ENCODE measurements at places on chromosomes 7 and 10.

GRCh38 chr7:133795068-133795665, 332.0 kb upstream of the LRGUK start:
- DNase-seq, result no peak

DNA sequence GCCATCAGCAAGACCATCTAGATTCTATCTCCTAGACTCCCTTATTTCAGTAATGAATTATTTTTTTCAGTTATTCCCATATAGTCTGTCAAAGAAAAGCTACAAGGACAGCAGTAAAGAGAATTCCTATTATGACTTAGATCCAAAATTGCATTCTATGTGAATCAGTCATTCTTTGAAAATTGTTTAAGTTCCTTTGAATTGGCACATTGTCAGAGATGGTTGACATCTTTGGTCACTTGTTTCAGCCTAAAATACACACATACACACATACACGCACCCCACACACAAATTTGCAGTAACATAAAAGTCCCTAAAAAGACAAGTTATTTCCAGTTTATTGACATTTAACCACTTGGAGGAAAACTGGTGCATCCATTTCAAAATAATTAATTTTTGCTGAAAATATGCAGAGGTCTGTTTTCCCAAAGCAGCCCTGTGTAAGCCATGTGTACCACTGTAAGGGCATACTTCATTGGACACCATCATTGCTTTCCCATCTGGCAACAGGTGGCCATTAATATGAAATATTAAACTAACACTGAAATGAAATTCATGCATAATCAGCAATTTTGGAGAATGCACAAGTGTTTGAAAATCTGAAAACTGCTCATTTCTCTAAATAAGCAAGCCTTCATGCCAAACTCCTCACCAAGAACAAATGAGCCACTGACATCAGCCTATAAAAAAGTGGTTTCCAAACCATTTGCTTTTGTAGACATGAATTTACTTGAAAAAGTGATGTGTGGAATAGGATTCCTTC, 121.7 kb upstream of the COL1A2 start:
- DNase-seq, result no peak

GRCh38 chr10:59060852-59061251, 115.6 kb upstream of the PHYHIPL start:
- no peak for DNase-seq

DNA sequence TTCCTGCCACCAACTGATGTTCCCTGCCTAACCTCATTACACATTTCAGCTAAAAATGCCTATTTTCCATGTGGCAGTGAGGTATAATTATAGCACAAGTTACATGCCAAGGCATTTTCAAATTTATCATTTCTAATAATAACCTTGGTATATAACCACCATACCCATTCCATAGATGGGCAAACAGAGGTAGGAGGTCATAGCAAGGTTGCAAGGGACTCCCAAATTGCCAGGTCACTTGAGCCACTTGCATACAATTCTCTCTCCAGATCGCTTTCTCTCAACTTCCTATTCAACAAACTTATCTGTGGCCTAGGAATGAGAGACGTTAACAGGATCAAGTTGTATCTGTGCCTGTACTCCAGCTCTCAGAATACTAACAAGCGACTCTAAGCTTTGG, 108.3 kb downstream of the ATXN7L1 start:
- DNase-seq, result no peak

DNA sequence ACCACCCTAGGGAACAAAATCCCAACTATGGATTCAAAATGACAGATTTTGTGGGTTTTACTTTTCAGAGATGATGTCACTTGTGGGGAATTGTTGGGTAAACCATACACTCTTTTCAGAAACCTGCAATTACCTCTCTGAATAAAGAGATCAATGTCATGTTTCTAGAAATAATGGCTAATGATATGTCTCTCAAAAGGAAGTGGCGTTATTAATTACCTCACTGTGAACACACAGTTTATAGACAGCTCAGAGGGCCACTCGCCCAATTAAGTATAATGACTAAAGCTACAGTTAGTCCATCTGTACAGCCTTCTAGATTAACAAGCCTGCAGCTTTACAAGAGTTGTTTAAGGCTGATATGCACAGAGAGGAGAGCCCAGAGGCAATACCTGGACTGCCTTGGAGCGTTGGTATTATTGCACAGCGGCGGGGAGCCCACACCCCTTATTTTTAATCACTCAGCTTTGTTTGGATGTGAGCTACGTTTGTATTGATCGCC, 79.5 kb downstream of the RAB11FIP2 start:
- peak; percentile 86 for DNase-seq
